HT1080 (cell line): ENCODE measurements at places on chromosomes 12 and 14. TPM values are rescaled to one million over a fixed set of nuclear protein-coding genes. Genes with fewer than 3 reads are reported as not detected.

Gene TRPV4
- total RNA-seq: 0.50 and 0.72 TPM in 2 replicates

Gene RERG
- total RNA-seq: not detected in 2 replicates

Gene SOAT2
- total RNA-seq: not detected in 2 replicates

Gene GPR137C
- total RNA-seq: 0.16 and 0.20 TPM in 2 replicates

Gene WBP11
- total RNA-seq: 13.7 and 32.1 TPM in 2 replicates

Gene SLC7A7
- 1.1 and 2.0 TPM in 2 replicates for total RNA-seq

Gene OTX2
- not detected in 2 replicates for total RNA-seq

Gene RPS6KA5
- 3.0 and 3.6 TPM in 2 replicates for total RNA-seq

Gene SLC39A9
- total RNA-seq: 74.7 and 85.0 TPM in 2 replicates

Gene RHEBL1
- total RNA-seq: 5.1 and 5.2 TPM in 2 replicates

DNA sequence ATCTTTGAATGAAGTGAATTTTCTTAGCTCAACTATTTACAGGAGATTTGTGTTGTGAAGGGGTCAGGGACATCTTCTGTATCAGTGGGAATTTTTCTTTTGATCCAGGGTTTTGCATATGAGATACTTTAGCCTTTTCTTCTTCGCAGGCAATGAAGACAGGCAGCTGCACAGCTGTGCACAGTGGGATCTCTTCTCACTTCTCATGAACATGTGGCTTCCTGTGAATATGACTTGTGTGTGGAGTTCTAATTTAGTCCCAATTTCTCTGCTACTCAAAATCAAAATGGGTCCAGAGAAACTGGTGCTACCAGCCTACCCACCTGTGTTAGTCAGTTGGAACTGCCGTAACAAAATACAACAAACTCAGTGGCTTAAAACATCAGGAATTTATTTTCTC, 37.8 kb downstream of the ARF6 start:
- DNase-seq: no peak

DNA sequence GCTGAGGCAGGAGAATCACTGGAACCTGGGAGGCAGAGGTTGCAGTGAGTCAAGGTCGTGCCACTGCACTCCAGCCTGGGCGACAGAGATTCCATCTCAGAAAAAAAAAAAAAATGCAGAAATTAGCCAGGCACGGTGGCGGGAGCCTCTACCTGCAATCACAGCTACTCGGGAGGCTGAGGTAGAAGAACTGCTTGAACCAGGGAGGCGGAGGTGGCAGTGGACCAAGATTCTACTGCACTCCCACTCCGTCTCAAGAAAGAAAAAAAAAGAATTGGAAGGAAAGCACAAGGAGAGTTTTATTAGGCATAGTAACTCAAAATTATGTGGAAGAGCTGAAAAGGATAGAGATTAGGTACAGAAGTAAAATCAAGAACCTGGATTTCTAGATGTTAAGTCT, 20.8 kb upstream of the AMHR2 start:
- DNase-seq: no peak

- DNase-seq: peak; percentile 67
Measured at GRCh38 chr12:54579696-54580333, 8.6 kb downstream of the PPP1R1A start.

- DNase-seq: no peak
Measured at GRCh38 chr12:108948367-108948766, 68.5 kb downstream of the DAO start.

GRCh38 chr12:131776237-131776889, 51.8 kb upstream of the MMP17 start:
- no peak for DNase-seq

- peak; percentile 56 for DNase-seq
Measured at GRCh38 chr14:50064993-50065392, 51.4 kb downstream of the VCPKMT start.

DNA sequence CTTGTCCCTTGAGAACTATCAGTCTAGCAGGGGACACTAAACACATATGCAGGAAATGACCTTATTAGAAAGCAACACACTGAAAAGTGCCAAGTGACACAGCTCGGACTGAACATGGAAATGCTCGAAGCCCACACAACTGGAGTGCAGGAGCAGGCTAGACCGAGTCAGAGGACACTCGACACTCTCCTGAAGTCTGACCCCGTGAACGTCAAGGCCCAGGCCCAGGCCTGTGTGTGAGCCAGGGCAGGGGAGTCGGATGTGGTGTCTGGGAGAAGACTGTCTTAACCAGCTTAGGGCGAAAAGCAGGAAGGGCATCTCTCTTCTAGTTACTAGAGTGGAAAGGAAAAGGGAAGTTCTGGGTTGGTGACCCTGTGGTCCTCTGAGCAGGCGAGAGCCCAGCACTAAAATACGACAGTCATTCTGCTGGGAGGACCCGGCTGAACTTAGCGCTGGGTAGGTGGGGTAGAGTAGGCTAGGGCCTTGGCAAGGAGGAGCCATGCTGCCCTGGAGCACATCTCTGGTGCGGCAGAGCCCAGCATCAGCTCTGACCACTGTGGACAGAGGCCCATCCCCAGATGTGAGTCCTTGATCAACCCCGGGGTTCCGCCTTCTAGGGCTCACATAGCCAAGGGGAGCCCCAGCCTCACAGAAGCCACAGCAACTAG, 93.0 kb downstream of the NTF3 start:
- no peak for DNase-seq

DNA sequence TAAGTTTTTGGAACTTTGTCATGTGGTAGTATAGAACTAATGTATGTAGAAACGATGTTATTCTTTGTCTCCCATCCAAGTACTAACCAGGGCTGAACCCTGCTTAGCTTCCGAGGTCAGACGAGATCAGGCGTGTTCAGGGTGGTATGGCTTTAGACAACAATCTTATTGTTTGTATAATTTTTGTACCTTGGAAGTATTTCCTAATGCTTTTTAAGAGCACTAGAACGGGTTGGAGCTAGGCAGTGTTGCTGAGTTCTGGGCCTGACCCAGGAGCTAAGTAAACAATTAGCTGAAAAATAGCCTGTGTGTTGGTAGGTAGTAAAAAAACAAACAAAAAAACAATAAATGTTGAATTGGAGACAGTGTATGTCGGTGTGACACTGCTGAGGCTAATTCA, 244.3 kb downstream of the EMP1 start:
- DNase-seq: no peak

DNA sequence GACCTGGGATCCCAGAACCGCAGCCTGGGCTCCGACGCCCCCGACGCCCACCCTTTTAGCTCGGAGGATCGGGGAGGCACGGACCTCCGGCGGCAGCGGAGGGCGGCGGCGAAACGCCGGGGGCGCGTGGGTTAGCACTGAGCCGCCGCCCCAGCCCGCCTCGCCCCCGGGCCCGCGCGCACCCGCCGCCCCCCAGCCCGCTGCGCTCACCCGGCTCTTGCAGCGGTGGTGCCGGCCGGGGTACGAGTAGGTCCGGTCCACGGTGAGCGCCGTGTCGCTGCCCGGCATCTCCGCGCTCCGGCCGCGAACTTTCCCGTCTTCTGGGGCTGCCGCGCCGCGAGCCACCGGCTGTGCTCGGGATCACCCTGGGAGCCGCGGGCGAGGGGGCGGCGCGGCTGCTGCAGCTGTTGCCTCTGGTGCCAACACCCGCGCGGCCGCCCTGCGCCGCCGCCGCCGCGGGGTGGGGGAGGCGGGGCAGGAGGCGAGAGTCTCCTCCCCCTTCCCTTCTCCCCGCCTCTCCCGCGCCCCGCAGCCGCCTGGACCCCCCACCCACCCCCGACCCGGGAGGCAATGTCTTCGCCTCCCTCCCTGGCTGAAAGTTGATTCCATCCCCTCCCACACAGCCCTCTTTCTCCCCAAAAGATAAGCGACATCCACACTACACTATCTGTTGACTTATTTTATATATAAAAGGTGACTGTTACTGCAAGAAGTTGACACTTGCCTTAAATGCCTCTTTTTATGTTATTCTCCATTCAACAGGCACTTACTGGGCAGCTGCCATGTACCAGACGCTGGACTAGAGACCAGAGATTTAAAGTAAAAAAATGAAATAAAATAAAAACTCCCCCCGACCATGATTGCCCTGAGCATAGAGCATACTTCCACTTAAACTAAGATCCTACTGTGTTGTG, at the start of gene TMCC3:
TMCC3 (minus strand) TSS at position 415 of the 914 bp plus-strand sequence; CDS start at position 288, 127 bp downstream.
- DNase-seq: peak; percentile 30

GRCh38 chr12:69150796-69151127, 88.6 kb upstream of the CPSF6 start:
- DNase-seq: no peak

GRCh38 chr14:36066636-36067035, 109.9 kb downstream of the PTCSC3 start:
- DNase-seq: no peak

GRCh38 chr12:63888908-63889635, 44.6 kb downstream of the SRGAP1 start:
- peak; percentile 61 for DNase-seq

DNA sequence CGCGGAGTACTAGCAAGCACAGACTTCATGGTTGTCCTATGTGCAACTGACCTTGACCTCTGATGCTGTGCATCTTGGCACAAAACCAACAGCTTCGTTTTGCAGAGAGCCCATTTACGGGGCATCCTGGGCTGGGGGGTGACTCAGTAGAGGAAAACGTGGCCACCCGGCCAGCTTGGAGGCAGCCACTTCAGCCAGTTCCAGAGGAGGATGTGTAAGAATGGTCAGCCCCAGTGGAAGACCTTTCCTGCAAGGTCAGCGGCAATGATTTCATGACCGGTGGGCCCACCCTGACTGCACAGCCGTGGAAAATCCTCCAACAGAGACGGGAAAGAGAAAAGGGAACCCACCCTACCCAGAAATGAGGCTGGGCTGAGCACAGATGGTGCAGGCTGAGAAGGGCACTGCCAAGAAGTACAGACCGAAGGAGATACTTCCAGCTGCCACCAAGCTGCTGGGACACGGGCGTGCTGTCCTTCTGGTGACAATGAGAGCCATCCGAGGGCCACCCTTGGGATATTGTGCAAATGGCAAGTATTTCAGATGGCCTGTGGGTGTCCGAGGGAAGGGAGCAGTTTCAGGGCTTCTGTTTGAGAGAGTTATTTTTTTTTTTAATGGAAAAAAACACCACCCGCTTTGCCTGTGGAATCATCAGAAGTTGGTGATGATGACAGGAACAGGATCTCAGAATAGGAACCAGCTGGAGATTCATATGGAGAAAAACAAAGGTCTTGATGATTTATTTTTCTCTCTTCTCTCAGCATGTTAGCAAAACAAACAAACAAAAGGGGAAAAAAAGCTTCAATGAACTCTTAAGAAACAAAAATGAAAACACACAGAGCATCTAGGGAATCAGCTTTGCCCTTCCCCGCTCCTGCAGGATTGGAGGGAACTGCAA, 120.2 kb upstream of the RFLNA start:
- peak; percentile 35 for DNase-seq

GRCh38 chr14:95685978-95686922, at the start of gene TCL1B:
Gene TCL1B (plus strand): TSS chr14:95686426. CDS start chr14:95686468, 42 bp downstream.
- no peak for DNase-seq

- peak; percentile 85 for DNase-seq
Measured at GRCh38 chr12:54431911-54432814, 13.1 kb upstream of the ITGA5 start.

- no peak for DNase-seq
Measured at GRCh38 chr14:92387578-92387977, 64.6 kb downstream of the SLC24A4 start.

DNA sequence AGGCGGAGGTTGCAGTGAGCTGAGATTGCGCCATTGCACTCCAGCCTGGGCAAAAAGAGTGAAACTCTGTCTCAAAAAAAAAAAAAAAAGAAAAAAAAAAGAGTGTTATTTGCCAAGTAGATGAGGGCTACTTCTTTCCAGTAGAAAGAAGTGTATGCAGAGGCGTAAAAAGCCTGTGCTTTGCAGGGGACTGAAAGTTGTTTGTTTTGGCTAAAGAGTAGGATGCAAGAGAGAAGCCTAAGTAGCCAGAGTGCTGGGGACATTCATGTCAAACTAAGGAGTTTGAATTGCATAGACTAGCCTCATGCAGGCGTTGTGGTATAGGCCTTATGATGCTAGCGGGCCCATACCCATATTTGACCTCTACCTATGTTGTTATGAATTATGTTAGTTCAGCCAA, 9.5 kb downstream of the HSD17B6 start:
- DNase-seq: no peak

GRCh38 chr12:29528161-29528560, 30.7 kb upstream of the OVCH1 start:
- DNase-seq: no peak

GRCh38 chr14:73796893-73797542, 54.6 kb upstream of the PTGR2 start:
- DNase-seq: no peak

DNA sequence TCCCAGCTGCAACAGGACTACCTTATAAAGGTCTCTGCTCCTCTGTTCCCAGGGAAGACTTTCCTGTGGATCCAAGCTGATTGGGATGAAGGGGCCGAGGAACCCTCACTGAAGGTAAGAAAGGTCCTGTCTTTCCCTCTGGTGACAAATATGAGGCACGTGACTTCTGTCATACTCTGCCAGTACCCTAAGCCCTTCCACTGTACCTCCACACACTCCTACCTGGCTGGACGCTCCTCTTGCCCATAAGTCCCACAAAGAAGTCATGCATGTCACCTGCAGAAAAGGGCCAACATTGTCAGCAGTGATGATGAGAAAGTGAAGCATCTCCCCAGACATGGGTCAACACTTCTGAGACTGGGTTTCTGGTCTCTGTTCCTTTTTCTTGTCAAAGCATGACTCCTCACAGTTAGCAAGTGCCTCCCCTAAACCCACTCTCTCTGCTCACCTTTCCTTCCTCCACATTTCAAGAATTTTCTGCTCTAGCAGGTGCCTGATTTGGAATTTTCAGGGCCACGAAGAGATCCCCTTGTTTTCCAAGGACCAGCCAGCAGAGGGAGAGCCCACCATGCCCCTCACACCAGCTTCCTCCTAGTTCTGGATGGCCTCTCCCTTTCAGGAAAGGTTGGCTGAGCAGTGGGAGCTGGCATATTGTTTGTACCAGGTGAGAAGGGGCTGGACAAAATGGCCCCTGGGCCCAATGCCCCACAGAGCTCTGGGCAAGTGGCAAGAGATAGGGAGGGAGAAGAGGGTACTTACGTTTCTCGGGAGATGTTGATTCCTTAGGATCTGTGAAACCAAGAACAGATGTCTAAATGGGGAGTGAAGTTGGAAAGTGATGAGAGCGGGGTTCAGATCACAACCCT, 3.5 kb downstream of the TAC3 start:
- DNase-seq: no peak

DNA sequence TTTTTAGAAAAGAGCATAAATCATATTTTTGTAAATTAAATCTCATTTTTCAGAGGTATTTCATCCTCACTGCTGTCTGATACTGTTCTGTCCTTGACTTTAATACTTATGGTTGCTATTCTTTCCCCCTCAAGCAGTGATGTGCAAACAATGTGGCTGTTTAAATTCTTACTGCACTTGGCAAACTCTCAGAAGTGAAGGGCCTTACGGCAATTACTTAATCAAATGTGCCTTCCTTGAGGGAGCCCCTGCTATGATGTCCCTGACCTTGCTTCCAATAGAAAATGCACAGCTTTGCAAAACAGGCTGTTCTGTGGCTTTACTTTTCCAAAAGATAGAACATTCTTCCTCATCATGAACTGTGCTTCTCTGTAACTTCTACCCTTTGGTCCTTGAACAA, 35.2 kb downstream of the UBE3B start:
- DNase-seq: no peak

GRCh38 chr12:43501703-43502102, 50.3 kb downstream of the ADAMTS20 start:
- peak; percentile 12 for DNase-seq
